Astrocyte of the spinal cord (primary cell): ENCODE measurements at places on chromosomes 2 and 18.

DNA sequence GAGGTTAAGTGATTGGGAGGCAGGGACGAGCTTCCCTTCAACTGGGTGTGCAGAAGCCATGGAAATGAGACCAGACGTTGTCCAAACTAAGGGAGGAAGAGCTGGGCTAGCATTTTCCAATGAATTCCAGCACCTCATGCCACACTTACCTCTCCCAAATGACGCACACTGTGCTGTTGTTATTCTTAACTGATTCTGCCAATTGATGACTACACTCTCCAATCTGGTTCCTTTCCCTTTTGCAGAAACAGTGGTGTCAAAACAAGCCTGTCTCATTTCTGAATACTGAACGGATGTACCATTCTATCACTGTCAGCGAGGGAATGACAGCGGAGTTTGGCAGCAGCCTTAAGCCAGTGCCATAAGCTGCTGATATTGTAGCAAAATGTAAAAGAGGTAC lies 380.5 kb upstream of the HNRNPA3 start:
- no peak for DNase-seq

GRCh38 chr2:227655454-227655853 lies 11.2 kb upstream of the SCYGR5 start:
- peak; percentile 80 for DNase-seq

DNA sequence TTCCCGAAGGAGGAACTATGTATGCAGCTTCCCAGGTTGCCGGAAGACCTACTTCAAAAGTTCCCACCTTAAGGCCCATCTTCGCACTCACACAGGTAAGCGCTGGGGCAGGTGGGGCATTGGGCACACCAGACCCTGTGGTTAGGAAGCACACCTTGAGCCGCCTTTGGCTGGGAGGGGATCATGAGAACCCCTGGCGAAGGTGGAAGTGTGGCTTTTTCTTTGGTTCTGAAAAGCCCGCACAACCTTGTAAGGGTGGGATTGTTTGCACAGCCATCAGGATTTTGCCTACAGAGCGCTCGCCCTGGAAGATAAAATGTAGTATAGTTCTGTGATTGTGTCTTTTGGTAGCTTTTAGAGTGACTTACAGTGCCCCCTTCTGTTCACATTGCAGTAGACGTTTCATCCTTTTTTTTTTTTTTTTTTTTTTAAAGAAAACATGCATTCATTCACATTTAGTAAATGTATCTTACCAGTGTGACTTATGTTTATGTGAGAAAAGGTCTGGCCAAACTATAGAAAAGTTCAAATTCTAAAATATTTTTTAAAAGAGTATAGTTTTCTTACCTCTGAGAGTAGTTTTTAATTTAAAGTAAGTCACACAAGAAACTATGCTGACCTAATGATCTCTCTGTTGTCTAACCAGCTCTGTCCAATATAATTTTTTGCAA lies 5.3 kb downstream of the KLF11 start:
- peak; percentile 55 for DNase-seq

DNA sequence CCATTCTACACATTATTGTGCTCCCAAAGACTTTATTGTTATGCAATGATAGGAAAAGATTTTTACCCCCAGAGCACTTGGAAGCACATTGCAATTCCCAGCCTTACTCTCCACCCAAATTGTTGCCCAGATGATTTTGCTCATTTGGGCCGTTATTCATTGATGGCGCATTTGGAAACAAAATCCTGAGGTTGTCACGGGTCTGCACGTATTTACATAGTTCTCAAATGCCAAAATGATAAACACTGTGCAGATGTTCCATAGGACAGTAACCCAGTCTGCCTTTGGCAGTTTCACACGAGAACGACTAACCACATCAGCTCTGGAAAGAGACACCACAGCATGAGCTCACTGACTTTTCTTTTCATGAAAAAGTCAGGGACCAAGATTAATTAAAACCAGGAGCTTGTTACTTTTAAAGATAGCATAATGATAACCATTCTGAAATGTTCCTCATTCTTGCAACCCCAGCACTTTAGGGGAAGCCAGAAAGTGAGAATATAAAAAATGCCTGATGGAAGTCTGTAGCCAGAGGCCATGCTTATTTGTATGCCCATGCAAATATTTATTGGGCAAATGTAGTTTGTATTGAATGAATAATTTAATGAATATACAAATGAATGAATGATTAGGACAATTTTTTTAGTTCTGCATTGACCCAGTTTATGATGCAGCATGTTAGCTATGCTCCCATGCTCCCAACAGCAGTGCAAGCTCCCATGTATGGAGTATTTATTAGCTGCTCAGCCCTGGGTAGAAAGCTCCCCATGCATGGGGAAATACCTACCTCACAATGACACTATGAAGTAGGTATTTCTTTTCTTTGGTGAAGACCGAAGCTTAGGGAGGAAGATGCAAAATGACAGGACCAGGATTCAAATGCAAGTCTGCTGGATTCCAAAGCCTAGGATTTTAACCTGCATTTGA lies 84.6 kb downstream of the MAIP1 start:
- peak; percentile 80 for DNase-seq

GRCh38 chr2:120469426-120469825 lies 123.5 kb downstream of the INHBB start:
- DNase-seq: no peak

DNA sequence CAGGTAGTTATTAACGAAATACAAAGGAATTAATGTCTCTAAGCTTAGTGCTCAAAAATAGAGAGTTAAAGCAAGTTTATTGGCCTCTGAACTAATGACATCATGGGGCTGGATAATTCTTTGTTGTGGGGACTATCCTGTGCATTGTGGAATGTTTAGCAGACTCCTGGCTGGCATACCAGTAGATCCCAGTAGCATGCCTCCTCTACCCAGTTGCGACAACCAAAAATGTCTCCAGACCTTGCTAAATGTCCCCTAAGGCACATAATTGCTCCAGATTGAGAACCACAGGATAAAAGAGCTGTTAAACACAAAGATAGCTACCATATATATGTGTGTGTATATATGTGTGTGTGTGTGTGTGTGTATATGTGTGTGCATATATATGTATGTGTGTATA lies 194.5 kb downstream of the ERBB4 start:
- no peak for DNase-seq

DNA sequence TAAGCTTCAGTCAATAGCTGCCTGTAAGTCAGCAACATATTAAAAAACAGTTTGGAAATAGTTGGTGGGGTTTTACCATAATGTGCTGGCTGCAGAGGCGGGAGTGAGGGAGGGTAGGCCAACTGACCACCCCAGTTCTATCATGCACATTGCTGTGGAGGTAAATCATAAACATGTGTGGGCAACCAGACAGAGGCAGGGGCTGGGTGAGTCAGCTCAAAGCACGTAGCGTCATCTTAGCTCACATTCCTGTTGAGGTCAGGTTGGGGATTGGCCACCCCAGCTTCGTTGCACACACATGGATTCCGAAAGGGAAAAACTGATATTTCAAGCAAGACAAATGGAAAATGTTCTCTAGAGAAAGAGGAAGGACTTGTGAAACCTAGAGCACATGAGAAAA lies 19.5 kb downstream of the GPR45 start:
- DNase-seq: peak; percentile 92

GRCh38 chr2:203679401-203679800 lies 27.0 kb upstream of the CD28 start:
- DNase-seq: no peak

DNA sequence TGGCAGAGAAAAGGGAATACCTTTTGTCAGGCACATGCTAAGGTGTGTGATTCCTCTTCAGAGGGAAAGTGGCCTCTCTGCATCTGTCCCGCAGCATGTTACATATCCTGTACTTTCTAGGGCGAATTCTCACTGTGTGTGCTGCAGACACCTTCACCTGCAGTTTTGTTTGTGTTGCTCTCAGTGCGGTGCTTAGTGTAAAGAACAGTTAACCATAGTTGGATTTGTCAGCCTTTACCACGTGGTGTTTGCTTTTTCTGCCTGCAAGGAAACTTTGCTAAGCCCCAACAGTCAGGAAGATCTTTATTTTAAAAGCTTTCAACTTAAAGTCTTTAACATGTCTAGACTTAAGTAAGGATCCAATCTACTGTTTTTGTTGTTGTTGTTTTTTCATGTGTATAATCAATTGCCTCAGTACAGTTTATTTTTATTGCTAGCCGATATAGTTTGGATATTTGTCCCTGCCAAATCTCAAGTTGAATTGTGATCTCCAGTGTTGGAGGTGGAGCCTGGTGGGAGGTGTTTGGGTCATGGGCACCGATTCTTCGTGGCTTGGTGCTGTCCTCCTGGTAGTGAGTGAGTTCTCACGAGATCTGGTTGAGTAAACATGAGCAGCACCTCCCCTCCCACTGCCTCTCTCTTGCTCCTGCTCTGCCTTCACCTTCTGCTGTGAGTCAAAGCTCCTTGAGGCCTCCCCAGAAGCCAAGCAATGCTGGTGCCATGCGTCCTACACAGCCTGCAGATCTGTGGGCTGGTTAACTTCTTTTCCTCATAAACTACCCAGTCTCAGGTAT lies 90.6 kb downstream of the SNTG2 start:
- no peak for DNase-seq

DNA sequence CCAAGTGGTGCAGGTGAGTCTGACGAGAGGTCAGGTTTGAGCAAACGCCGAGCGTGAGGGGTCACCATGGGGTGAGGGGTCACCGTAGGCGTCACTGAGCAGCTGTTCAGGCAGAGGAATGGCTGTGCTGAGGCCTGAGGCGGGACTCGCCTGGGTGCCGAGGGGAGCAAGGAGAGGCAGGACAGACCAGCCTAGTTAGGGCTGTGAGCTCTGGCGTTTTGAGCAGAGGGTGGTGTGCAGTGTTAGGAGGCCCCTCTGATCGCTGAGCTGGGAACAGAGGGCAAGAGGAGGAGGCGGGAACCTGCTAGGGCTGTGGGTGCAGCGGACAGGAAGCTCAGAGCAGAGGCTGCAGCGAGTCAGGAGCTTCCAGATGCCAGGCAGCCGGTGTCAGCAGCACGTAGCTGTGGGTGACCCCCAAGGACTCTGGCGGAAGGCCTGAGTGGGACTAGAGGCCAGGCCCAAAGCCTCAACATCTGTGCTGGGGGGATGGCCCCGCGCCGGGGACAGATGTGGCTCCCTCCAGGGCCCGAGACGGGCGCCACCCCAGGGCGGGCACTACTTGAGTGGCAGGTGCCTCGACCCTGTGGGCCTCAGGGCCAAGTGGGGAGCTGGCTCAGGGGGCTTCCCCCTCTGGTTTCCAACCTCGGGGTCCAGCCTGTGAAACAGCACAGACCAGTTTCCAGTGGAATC lies 55.7 kb downstream of the KCNG2 start:
- DNase-seq: no peak

DNA sequence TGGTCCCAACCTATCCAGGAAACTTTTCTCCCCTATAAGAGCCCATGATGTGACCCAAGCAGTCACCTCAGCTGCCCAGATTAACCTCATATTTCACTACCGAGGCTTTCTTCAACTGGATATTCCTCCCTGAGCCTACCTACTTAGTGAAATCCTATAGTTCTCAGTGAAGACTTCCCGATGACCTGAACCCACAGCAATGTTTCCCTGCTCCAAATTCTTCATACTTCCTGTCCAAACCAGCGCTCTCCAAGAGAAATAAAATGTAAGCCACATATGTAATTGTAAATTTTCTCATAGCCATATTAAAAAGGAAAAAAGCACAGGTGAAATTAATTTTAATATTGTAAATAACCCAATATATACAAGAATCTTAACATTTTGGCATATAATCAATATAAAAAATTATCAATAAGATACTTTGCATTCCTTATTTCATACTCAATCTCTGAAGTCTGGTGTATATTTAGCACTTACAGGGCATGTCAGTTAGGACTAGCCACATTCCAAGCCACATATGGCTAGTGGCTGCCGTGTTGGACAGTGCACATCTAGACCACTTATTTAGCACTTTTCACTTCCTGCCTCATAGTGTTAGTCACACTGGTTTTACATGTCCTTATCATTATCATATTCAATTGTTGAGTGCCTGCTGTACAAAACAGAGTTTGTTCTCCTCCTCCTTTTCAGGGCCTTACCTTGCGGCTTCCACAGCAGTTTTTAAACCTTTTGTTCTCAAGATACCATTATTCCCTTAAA lies 1.9 kb upstream of the STAT4 start:
- DNase-seq: peak; percentile 49

- DNase-seq: no peak
Observed at GRCh38 chr2:73386342-73386868, 769 bp downstream of the ALMS1 start.

- no peak for DNase-seq
Observed at GRCh38 chr2:142741764-142742269, 135.6 kb upstream of the KYNU start.

DNA sequence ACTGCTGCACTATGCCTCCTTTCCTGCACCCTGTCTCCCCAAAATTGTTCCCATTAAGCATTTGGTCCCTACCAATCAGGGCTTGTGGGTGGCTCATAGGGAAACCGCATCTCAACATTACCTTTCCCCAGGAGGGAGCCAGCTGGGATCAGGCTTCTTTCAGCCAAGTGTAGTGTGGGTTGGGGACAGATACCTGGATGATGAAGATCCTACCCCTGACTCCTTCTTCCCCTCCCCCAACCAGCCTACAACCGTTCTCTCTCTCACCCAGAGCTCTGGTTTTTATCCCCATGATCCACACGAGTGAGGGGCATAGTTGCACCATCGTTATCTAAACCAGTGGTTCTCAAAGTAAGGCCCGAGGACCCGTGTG lies 40.0 kb downstream of the ACOXL start:
- DNase-seq: no peak

GRCh38 chr2:197952540-197953202 lies 148.3 kb downstream of the PLCL1 start:
- DNase-seq: peak; percentile 17

GRCh38 chr2:11592671-11593574 lies 59.1 kb downstream of the GREB1 start:
- DNase-seq: no peak

DNA sequence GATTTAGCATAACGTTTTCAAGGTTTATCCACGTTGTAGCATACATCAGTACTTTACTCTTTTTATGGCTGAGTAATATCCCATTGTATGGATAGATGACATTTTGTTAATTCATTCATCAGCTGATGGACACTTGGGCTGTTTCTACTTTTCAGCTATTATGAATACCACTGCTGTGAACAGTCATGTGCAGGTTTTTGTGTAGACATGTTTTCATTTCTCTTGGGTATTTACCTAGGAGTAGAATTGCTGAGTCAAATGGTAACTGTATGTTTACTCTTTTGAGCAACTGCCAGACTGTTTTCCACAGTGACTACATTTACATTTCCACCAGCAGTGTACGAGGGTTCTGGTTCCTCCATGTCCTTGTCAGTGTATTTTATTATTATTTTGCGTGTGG lies 33.9 kb downstream of the COX7A2L start:
- no peak for DNase-seq

DNA sequence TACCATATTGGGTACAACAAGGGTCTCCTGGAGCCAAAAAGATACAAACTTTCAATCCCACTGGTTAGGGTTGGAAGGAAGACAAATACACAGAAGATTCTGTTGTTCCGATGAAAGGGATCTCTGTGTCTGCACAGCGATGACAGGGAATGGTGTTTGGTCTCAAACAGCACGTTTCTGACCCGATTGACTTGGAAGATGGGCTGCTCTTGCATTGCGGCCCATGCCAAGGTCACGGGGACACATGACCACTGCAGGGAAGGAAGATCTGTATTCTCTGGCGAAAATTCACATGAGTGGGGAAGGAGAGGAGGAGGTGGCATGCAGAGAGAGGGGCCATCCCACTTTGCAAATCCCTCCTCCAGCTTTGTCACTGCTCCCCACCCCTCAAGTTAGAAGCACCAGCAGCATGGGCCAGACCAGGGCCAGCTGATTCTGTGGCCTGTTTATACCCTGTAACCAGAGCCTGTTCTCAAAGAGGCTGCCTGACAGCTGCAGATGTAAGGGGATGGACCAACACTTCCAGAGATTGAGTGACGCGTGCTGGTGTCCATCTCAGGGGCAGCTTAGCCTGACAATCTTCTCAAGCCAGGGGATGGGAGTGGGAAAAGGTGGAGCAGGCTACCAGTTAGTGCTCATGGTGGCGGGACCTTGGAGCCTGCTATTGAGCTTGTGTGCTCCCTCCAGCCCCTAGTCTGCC lies 57.2 kb downstream of the TNP1 start:
- no peak for DNase-seq
